ENCODE measurements at places on chromosomes 3 and 15.

GRCh38 chr3:64055076-64055475 lies 31.8 kb upstream of the PSMD6 start:
- no peak for DNase-seq

DNA sequence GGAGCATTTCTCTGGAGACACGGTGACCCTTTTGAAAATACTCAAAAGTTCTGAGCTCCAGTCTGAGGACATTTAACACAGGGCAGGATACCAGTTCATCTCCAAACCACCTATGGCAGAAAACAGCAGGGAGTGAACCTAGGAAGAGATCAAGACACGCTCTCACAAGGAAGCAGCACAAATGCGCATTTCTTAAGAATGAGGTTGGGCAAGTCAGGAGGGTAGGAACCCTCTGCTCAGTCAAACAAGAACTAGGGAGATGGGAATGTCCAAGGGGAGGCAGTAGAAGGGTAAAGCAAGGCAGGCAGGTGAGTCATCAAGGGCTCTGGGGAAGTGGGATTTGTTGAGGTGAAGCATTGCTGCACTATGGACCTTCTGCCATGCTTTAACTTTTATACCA lies 60.3 kb upstream of the PSMD6 start:
- no peak for DNase-seq

DNA sequence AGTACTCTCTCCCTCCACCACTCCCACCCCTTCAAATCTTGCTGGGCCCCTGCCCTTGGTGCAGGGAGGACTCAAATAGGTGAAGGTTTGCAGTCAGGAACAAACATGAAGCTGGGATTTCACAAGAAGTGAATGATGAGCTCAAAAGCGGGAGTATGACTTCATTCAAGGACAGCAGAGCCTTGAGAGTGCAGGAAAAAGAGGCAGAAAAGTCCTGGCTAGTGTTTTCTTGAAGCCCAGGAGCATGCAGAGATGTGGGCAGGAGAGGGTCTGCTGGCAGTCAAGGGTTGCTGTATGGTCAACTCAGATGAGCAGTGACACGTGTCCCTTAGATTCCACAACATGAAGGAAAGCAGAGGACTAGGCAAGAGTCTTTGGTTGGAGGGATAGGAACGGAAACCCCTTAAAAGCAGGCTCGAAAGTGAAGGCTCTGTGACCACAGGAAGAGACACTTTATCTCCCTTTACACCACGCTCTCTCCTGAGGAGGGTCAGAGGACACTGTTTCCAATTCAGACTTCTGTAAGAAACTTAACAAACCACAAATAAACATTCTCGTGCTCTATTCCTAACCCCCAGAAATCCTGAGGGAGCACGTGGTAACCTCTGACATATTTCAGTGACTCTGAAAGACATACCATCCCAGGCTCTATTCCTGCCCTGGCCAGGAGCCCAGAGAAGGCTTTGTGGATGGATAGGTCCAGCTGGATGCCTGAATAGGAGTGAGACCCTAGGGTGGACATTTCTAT lies 168.0 kb upstream of the NDN start:
- DNase-seq: no peak

DNA sequence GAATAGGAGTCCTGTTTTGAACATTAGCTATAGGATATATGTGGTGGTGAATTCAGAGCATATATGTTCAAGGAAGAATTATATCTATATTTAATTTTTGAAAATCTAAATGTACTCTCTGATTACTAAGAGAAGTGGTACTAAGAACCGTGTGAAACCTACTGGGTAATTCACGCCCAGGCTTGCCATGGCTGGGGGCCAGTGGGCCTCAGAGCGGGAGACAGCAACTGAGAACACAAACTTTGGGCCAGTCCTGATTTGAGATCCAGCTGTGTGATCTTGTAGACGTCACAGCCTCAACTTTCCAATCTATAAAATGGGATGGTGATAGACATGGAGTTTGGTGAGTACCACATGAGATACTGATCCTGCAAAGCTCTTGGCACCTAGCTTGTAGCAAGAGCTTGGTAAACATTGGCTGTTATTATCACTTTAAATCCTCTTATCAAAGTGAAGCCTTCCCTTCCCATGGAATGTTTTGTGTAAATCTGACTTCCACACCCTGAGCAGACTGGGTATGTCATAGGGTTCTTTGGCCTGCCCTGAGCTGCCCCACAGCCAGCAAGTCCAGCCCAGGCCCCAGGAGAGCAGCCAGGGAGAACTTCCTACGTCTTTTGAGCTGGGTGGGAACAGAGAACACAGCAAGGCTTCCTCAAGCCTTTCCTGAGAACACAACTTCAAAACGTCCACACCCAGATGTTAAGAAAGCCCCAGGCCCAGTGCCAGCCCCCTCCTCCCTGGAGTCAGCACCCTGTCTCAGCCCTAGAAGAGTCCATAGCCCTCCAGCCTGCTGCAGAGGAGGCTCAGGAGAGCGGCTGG lies 8.2 kb upstream of the PAQR5 start:
- DNase-seq: no peak

- DNase-seq: no peak
Measured at GRCh38 chr3:172224560-172225214, 185.3 kb downstream of the FNDC3B start.

DNA sequence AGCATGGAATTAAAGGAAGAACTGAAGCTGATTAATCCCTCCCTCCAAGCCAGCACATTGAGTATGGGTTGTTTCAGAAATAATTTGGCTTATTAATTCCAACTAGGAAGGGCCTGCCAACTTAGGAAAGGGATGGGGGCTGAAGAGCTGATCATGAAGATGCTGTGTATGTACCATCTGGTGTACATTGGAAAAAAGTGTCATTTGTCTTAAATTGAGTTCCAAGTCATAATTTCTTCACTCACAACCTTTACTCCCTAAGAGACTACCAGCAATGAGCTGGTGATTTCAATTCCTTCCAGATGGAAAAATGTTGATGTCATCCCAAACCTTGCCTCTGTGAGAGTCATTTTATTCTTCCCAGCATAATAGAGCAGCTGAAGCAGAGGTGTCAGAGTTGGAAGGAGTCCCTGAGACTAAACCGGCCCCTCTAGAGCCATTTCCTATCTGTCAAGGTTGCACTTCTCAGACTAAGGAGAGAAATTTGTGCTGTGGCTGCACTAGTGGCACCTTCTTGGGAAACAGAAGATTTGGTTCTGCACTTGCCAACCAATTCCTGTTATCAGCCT lies 79.4 kb downstream of the GTPBP8 start:
- DNase-seq: no peak

DNA sequence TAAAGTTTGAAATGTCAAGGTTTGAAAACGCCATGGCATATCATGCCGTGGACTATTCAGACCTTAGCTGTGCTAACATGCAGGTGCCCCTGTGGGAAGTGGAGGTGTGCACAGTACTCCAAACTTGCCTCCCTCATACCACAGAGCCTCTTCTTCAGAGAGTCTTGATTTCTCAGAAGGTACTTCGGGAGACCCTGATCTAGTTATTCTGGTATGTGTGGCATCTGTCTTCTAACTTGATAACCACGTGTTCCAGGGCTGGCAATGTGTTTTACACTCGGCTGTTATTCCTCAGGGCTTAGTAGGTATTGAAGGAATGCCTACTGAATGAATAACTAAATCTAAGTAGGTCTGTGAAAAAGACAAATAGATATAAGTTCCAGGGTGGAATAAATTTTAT lies 309.9 kb downstream of the CLSTN2 start:
- no peak for DNase-seq

DNA sequence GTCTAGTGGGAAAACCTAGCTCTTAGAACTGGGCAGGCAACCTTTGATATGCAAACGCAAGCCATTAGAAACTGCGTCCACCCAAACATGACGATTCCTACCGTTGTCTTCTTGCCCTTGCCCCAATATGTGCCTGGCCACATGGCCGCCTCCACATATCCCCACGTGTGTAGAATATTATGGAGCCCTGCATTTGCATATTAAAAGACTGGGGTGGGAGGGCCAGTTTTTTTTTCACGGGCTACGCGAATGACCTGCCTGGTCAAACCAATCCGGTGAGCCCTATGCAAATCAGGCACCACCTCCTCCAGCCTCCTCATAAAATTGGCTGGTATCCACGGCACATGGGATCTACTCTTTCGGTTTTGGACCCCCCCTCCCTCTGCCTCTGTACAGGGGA lies 381.0 kb upstream of the RGMA start:
- no peak for DNase-seq

DNA sequence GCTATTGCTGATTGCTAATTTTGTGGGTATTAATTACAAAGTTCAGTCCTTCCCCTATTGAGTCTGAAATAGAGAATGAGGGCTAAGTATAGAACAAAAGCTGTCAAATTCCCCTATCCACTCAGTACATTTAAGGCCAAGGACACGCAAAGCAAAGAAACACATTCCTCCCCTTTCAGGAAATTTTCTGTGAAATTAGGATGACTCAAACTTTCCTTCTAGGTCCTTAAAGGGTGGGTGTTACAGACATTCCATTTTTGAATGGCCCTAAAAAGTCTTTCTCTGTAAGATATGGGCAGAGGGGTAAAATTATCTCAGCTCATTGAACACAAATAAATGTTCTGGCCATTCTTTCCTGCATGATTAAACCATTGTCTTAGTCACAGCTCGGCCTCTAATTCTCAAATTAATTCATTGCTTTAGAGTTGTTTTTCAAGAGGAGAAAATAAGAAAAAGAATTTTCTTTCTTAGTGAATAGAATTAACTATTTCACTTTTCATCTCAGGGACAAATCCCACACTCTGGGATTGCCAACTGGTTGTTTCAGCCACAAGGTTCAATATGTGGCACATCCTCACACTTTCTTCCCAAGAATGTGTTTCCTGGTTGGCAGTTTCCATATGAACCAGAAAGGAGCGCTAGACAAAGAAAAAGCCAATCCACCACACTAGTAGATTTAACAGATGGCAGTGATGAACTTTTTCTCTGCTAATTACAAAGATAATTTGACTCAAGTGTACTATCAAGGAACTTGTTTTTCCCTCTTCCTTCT lies 424.1 kb downstream of the ZNF385D start:
- DNase-seq: no peak

DNA sequence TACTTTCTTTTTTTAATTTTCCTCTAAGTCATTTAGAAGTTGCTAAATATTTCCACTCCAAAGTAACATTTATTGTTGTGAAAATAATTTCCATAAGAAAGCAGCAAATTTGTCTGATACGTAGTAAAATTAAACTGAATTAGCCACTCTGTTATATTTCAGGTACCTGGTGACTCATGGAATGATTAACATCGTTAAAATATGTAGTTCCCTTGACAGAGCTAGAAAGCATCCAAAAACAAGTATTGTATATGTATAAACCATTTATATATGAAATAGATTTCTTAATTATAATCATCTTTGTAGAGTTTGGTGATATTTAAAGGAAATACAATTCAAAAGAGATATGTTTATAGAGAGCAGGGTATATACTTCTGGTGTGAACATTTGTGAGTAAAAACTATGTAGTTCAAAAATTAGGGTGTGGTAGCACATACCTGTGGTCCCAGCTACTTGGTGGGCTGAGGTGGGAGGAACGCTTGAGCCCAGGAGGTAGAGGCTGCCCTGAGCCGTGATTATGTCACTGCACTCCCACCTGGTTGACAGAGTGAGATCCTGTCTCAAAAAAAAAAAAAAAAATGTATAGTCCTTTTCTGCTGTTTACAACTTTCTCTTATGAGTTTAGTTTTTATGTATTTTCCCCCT lies 36.6 kb downstream of the ATP11B start:
- DNase-seq: no peak

DNA sequence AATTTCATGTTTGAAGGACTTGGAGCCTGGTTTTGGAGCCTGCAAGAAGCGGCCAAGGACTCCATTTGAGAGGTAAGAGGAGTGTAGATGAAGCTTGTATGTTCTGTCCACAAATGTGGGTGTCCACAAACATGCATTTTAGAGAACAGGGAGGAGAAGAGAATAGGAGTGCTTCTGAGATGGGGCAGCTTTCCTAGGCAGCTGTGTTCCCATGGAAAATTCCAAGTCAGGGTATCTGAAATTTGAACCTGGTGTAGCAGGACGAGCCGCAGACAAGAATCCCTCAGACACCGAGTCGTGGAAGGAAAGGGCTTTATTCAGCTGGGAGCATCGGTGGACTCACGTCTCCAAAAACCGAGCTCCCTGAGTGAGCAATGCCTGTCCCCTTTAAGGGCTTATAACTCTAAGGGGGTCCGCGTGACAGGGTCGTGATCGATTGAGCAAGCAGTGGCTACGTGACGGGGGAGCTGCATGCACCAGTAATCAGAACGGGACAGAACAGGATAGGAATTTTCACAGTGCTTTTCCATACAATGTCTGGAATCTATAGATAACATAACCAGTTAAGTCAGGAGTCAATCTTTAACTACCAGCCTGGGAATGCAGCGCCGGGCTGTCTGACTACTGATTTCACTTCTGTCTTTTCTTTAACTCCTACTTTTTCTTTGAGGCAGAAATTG lies 71.4 kb upstream of the WDR72 start:
- no peak for DNase-seq

- DNase-seq: no peak
Measured at GRCh38 chr3:165835431-165835830, 1.8 kb downstream of the BCHE start.

DNA sequence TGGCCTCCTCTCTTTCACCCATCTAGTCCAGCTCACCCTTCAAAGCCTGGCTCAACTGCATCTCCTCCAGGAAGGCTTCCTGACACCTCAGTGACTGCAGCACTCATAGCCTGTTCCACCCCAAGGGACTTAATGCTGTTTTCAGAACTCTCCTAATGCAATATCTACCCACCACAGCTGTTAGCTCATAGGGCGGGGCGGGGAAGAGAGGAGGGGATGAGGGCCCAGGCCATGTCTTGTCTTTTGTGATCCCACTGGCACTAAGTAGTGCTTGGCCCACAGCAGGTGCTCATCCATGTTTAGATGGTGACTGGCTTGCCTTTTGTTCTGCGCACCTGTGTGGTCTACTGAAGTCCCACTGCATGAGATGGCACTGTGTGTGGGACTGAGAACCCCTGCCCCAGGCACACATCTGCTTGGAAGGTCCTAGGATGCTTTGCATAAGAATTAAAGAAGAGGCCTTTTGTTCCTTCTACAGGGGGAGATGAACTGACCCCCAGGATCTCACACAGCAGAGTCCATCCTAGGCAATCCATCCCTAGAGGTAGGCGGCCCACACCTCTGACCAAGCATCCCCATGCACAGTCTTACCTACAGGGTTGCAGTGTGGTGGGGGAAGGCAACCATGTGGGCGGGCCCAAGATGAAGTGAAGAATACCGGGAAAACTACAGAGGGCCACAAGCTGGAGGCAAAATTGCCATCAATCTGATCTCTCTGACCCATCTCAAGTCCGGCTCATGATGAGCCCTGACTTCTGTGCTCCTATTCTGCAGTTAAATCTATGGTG lies 23.0 kb downstream of the SLC12A8 start:
- DNase-seq: no peak

DNA sequence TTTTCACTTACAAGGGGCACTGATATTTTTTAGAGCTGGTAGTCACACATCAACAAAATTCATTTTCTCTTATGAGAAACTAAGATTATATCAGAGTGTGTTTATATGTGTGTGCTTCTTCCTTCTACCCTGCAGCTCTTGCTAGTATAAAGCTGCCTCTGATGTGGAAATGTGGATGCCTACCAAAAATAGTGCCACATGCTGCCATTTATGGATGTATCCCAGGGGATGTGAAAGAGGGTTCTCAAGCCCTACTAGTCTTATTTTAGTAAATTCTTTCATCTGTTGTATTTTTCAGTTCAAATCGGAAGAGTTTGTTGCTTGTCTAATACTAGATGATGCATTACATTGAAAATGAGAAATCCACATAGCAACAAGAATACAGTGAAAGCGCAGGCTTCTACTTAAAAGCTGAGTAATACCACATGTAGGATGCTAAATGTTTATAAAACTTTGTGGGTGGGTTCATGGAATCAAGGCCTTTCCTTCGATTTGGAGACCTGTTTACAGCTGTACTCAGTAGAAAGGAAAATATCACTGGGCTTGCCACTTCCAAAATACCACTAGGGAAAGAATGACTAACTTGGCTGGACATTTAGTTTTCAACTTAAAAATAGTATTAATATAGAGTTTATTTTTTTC lies 399.2 kb downstream of the EPHA3 start:
- no peak for DNase-seq
